ENCODE measurements at places on chromosomes 16 and 17. TPM values are rescaled to one million over a fixed set of nuclear protein-coding genes. Genes with fewer than 3 reads are reported as not detected.

DNA sequence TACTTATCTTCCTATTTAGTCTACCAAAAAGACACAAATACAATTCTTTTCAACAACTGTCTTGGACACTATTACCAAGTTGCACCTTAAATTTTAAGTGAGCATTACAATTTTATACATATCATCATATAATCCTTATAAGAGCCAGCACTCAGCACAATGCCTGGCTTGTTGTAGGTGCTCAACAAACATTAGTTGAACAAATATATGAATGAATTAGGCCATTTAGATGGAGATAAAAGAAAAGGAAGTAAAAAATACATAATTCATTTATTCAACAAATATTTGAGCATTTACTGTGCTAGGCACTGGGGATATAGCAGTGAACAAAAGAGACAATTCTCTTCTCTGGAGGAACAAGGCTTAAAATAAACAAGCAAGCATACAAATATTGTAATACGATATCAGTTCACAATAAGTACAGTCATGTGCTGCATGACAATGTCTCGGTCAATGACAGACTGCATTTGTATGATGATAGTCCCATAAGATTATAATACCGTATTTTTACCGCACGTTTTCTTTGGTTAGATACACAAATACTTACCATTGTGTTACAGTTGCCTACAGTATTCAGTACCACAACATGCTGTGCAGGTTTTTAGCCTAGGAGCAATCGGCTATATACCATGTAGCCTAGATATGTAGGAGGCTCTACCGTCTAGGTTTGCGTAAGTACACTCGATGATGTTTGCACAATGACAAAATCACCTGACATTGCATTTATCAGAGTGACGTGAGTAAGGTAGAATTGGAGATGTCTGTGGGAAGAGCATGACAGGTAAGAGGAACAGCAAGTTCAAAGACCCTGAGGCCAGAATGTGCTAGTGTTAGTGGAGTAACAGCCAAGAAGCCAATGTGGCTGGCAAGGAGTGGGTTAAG, 86.4 kb upstream of the HS3ST2 start:
- DNase-seq, result no peak

The QPRT gene
- total RNA-seq, result 5.8 TPM

The CCDC40 gene
- total RNA-seq, result 0.37 TPM

The SLC35G6 gene
- total RNA-seq, result not detected

- peak; percentile 27 for DNase-seq
Observed at GRCh38 chr17:73939806-73940205, 263.7 kb upstream of the RPL38 start.

DNA sequence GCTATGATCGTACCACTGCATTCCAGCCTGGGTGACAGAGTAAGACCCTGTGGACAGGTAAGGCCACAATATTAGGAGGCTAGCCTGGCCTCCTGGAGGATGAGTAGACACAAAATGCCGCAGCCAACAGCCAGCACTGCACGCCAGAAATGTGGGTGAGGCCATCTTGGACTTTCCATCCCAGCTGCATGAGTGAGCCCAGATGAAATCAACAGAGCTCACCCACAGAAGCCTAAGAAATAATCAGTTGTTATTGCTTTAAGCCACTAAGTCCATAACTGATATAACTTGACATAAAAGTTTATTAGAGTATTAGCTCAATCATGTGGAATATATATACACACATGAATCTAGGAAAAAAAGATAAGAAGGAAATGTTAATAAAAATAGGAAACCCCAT, 101.7 kb downstream of the CDYL2 start:
- no peak for DNase-seq

The KRT20 gene
- not detected for total RNA-seq

GRCh38 chr17:76153640-76154039, 12.6 kb upstream of the FOXJ1 start:
- no peak for DNase-seq

DNA sequence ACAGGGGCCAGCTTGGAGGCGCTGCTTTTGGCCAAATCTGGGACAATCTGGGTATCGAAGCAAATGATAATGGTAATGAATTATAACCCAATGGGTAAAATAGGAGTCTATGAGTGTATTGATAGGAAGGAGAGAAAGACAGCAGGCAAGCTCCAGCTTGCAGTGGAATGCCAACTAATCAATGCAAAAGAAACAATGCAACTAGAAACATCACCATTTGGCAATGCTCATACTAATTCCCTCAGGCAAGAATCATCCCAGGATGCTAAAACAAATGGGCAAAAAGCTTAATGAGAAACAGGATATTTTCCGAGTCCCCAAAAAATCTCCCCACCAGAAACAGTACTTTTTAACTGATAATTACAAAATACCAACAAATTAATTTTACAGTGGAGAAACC, 64.7 kb downstream of the ADCY9 start:
- DNase-seq, result no peak

GRCh38 chr17:14803826-14804225, 461.3 kb downstream of the PMP22 start:
- no peak for DNase-seq

- no peak for DNase-seq
Observed at GRCh38 chr17:63035271-63035670, 69.2 kb downstream of the TANC2 start.

- peak; percentile 89 for DNase-seq
Observed at GRCh38 chr17:50169121-50169764, 3.4 kb downstream of the SGCA start.

GRCh38 chr17:77128896-77129567, 11.7 kb upstream of the SEC14L1 start:
- no peak for DNase-seq

DNA sequence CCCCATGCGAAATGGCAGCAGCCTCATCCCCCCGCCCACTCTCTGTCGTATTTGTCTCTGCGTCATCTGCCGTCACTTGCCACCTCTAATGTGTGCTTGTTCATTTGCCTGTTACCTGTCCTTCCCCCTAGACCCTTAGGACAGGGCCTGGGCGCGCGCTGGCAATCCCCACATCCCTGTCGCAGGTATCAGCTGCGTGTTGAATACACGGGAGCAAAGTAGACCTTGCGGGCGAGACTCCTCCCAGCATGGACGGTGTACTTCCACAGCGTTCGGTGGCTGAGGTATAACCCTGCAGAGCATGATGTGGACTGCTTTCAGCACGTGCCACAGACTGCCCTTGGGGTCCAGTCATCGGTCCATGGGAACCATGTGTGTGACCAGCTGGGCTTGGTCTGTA, 170.1 kb upstream of the CHMP6 start:
- no peak for DNase-seq

GRCh38 chr16:15856182-15856581, 646 bp downstream of the MYH11 start:
- DNase-seq, result no peak

GRCh38 chr17:77929871-77930436, 28.5 kb upstream of the TNRC6C start:
- DNase-seq, result no peak

DNA sequence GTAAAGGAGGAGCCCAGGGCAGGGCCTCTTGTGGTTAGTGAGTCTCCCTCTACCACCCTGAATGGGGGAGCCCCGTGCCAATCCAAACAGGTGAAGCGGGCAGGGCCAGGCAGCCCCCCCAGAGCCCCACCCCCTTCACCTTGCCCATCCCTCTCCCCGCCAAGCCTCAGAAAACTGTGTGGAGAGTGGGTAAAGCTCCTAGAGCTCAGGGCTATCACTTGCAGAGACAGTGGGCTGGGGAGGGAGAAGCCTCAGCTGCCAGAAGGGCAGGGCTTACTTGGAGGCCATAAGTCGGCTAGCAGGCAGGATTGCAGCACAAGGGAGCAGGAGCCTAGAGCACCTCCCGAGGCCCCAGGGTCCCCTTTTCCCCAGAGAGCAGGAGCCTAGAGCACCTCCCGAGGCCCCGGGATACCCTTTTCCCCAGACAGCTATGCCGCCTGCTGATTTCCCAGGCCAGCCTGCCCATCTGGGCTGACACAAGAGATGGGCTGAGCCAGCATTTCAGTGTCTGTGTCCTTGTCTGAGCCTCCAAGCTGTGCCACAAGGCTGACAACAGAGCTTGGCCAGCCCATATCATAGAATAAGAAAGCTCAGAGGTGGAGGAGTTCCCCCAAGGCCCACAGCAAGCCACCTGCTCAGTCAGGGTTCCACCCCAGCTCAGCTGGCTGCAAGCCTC, 6.7 kb upstream of the KRT14 start:
- no peak for DNase-seq

The ARHGAP44 gene
- not detected for total RNA-seq

The C16orf89 gene
- total RNA-seq, result not detected

GRCh38 chr17:10610884-10611283, 46.2 kb downstream of the MYH3 start:
- no peak for DNase-seq

The ZNF768 gene
- 14.8 TPM for total RNA-seq

DNA sequence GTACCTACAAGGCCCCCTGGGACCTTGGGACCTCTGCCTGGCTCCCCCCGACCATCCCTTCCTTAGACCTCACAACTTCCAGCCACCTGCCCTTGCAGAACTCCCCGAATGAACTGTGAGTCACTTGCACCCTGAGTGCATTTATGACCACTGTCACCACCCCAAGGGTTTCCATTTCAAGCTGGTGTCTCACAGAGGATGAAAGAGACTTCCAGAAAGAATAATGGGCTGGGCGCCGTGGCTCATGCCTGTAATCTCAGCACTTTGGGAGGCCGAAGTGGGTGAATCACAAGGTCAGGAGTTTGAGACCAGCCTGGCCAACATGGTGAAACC, 124.5 kb upstream of the CIBAR2 start:
- DNase-seq, result no peak
